T follicular helper cell (primary cell): ENCODE measurements at places on chromosomes 4 and X.

DNA sequence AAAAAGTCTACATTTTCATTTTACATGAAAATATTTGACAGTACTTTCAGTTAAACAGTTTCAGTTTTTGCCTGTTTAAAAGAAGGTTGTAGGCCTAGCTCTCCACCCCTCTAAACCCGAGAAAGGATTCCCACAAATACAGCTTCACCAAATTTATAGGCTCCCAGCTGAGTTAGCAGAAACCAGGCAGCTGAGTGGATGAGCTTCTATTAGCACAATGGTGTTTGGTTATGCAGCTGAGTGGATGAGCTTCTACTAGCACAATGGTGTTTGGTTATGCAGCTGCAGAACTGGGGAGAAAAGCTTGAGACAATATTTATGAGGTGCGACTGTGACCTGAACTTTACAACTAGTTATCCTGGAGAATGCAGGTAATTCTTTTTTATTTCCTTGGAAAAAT lies 36.6 kb upstream of the PAQR3 start:
- DNase-seq: no peak

DNA sequence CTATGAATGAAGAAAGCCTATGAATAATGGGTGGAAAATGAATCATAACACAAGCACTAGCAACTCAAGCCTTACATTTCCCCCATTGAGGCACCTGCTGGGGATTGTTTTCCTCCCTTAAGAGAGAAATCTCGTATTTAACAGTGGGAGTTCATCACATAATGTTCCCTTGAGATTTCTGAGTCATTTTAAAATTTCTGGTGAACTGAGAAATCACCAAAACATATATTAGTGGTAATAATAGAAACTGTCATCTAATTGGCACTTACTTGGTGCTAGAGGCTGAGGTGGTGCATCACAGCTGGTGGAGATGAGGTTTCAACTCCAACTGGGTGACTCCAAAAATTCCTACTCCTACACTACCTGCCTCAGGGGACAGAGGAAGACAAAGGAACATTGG lies 561.3 kb upstream of the LCORL start:
- no peak for DNase-seq

GRCh38 chrX:121871122-121871521 lies 823.7 kb downstream of the GLUD2 start:
- no peak for DNase-seq

- no peak for DNase-seq
Measured at GRCh38 chrX:136159611-136160025, 12.3 kb downstream of the FHL1 start.

GRCh38 chr4:147799986-147800555 lies 68.2 kb downstream of the ARHGAP10 start:
- DNase-seq: peak; percentile 15

- no peak for DNase-seq
Measured at GRCh38 chrX:53078943-53079342, 3.2 kb upstream of the TSPYL2 start.

GRCh38 chrX:12811658-12812057 lies 20.4 kb downstream of the PRPS2 start:
- no peak for DNase-seq

DNA sequence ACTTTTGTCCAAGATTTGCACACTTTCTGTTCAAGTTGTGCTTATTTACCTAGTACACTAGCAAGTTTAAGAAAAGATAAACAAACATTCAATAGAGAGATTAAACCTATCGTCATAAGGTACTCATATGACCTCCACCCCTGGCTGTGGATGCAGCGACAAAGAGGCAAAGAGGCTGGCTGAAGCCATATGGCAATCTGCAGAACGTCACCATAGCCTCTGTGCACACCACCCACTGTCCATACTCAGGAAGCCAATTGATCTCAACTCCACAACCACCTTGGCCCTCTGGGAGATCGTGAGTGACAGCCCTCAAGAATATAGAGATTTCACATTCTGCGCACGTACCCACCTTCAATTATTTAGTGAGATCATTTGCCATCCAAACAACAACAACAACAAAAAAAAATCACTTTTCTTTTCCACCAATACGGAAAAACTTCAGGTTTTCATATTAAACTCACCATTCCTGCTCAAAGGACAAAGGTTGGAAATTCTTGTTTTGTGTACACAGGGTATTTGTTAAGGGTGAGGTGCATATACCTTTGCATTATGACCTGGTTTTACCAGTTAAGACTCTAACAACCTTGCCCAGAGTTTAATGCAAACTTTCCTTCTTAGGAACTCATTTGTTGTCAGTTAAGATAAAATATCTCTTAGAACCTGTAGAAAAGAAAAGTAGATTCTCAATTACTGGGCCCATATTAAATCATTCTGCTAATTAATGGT lies 243.0 kb upstream of the FSTL5 start:
- DNase-seq: no peak
